Fibroblast of the aortic adventitia (primary cell): ENCODE measurements at places on chromosomes 6 and 20. TPM values are rescaled to one million over a fixed set of nuclear protein-coding genes. Genes with fewer than 3 reads are reported as not detected.
A peak's percentile ranks its signal among the peaks of the same experiment; 100 is the strongest.

PHF1 gene
- total RNA-seq: 18.9 and 20.9 TPM in 2 replicates

FKBP1C gene
- 0.18 and 0.33 TPM in 2 replicates for total RNA-seq

- no peak for DNase-seq
These were observed 27.5 kb upstream of the AFDN start for GRCh38 chr6:167799033-167799821.

CD93 gene
- 0.27 and 2.0 TPM in 2 replicates for total RNA-seq

- peak; percentile 90 for DNase-seq
These were observed 423.7 kb upstream of the MARCKS start for GRCh38 chr6:113433335-113433991.

- DNase-seq: no peak
These were observed 109.2 kb downstream of the NCOA3 start for GRCh38 chr20:47610945-47611250.

SCRT2 gene
- total RNA-seq: not detected in 2 replicates

- DNase-seq: no peak
These were observed 57.6 kb downstream of the DAAM2 start for GRCh38 chr6:39849764-39850163.

- no peak for DNase-seq
These were observed 59.4 kb downstream of the GFOD1 start for GRCh38 chr6:13427801-13428582.

SIRPA gene
- 12.2 and 18.3 TPM in 2 replicates for total RNA-seq

DNA sequence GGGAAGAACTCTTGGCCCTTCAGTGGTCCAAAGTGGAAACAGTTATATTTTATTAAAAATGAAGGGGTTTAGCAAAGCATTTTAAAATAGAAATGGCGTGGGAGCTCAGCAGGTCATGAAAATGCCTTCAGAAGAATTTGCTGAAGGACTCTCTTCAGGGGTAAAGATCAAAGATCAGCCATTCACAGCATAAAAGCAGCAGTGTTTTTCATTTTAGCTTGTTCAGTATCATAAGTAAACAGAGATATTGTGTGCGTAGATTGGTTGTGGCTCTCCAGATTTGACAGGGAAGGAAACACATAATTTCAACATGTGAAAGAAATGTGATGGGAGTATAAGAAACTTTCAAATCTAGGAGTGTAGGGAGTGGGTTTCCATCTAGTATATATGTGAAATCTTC, 519.2 kb upstream of the MAP3K7 start:
- no peak for DNase-seq

- no peak for DNase-seq
These were observed 112.8 kb downstream of the TOX2 start for GRCh38 chr20:44027343-44028002.

SYNE1 gene
- total RNA-seq: 133 and 193 TPM in 2 replicates

C6orf62 gene
- total RNA-seq: 121 and 246 TPM in 2 replicates

- no peak for DNase-seq
These were observed 48.4 kb upstream of the PHACTR2 start for GRCh38 chr6:143629104-143630080.

GRCh38 chr20:54105653-54106052, 35.3 kb upstream of the BCAS1 start:
- DNase-seq: no peak

DNA sequence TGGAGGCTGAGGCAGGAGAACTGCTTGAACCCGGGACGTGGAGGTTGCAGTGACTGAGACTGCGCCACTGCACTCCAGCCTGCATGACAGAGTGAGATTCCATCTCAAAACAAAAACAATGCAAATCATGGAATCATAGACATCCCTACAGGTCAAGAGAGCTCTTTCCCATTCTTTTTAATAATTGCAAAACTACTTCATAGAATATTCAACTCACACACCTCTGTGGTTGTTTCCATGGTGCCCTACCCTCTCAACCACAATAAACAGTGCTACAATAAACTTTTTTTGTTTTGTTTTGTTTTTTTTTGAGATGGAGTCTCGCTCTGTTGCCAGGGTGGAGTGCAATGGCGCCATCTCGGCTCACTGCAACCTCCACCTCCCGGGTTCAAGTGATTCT, 11.8 kb upstream of the ADNP start:
- no peak for DNase-seq

- no peak for DNase-seq
These were observed 12.9 kb downstream of the LAMA5 start for GRCh38 chr20:62354031-62354808.

- no peak for DNase-seq
These were observed 160.0 kb downstream of the PLCB4 start for GRCh38 chr20:9228774-9229450.

DNA sequence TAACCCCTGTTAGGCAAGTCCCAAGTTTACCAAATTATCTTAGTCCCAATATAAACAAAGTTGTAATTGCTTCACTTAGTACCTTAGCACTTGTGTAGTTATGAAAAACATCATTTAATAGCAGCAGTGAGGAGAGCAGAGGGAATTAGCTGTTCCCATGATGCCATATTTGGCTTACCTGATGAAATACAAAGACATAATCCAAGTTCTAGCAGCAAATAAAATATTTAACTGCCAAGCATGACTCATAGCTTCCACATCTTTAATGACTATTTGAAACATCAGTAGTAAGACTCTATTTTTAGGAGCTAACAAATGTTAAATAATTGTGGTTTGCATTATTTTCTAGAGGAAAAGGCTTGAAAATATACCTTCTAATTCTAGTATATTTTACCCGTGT, 94.0 kb upstream of the MCHR2 start:
- peak; percentile 79 for DNase-seq

DNA sequence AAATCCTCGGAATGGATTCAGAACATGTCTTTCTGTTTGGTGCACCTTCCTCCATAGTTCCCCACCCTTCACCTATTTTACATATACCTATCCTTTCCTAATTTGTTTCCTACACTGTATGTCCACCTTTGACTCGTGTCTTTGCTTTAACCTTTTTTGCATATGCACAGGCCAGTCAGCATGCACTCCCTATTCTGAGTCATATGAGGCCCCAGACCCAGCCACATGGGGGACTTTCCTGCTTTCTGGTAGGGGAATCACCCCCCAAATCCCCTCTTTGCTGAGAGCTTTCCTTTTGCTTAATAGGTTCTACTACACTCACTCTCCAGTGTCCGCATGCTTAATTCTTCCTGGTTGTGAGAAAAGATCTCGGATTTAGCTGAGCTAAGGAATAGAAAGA, 393.8 kb upstream of the IMPG1 start:
- no peak for DNase-seq

OTOR gene
- total RNA-seq: not detected in 2 replicates

DNA sequence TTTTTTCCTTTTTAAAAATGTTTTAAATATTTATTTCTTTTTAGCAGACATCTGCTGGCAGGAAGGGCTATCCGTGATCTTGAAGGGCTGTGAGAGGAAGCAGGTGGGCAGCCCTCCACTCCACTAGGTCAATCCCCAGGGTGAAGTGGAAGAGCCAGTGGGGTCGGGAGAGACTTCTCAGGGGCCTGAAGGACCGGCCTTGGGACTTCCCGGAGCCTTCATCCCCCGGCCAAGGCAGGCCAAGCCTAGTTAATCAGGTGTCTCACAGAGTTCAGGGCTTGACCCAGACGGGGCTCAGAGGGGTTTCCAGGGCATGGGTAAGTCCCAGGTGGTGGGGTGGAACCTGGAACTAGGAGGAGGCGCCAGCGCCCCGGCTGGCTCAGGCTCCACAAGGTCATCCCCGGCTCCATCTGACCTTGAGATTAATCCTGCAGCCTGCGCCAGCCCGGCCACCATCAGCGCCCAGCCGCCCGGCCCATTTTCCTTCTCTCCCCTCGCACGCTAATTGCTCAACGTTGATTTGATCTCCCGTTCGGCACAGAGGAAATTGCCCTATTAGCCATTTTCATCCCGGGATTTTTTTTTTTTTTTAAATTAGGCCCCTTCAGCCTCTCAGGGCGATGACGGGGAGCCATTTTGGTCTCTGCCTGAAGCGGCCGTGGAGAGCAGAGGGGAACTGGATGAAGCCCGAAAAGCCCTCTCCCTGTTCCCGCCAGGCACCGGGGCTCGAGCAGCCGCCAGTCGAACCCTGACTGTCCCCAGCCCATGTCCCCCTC, 44.4 kb downstream of the MDFI start:
- peak; percentile 21 for DNase-seq

C20orf144 gene
- total RNA-seq: 0.16 and 0.18 TPM in 2 replicates

- DNase-seq: no peak
These were observed 45.9 kb downstream of the RNF144B start for GRCh38 chr6:18433059-18433458.

GRCh38 chr6:35044761-35045421, 96.2 kb downstream of the TCP11 start:
- DNase-seq: no peak

DNA sequence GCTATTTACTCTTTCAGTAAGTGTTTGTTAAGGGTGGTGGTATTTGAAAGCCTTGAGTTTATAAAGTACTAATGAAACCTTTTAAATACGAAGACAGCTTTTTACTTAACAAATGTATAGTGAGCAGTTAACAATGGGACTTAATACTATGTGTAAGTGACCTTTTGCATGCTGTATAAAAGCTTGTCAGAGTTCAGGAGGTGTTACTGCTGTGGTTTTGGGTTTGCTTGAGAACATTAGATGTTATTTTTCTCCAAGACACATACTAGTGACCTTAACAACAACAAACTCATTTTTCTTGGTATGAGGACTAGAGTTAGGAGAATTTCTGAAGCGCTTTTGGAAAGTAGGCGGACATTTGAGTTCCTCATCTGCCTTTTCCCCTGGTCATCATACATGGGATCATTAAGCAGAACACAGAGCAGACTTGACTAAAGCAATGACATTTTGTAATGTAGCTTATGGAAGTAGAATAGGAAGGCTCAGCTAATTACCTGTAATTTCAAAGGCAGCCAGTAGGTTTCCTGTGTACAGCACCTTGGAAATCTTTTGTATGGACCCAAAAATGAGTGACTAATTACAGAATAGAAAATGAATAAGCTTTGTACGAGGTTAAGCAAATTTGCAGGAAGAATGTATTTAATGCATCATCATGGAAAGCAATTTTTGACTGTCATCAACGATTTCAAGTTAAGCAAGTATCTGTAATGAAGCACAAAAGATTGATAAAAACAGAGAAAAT, 14.1 kb downstream of the CDYL start:
- no peak for DNase-seq

GRCh38 chr6:166168616-166169548, 1.2 kb upstream of the TBXT start:
- DNase-seq: no peak

- DNase-seq: no peak
These were observed 31.5 kb downstream of the KDM1B start for GRCh38 chr6:18186540-18187250.

DNA sequence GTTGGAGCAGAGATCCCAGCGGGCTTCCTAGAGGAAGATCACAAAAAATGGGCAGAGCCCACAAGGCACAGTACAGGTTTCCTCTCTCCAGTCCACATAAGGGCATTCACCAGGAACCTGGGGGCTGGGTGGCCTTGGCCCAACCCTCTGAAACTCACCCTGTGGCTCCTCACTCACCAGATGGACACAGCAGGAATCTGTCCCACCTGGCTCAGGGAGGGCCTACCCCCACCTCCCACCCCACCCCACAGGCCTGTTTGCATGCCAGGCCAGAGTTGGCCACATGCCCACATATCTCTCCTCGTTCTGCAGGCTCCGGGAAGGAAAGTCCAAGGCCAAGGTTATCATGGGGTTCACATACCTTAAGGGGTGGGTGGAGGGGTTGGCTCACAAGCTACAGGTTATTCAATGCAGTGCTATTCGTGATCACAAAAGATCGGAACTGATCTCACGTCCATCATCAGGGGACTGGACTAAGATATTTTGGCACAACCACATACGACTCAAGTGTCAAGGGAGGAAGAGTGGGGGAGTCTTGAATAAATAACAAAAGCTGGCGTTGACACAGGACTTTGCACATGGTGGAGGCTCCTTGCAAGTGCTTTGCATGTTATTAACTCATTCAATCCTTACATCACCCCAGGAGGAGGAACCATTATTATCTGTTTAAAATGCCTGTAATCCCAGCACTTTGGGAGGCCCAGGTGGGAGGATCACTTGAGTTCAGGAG, 13.0 kb downstream of the RIPOR3 start:
- peak; percentile 49 for DNase-seq

FRK gene
- total RNA-seq: 2.0 TPM in 2 replicates

DNA sequence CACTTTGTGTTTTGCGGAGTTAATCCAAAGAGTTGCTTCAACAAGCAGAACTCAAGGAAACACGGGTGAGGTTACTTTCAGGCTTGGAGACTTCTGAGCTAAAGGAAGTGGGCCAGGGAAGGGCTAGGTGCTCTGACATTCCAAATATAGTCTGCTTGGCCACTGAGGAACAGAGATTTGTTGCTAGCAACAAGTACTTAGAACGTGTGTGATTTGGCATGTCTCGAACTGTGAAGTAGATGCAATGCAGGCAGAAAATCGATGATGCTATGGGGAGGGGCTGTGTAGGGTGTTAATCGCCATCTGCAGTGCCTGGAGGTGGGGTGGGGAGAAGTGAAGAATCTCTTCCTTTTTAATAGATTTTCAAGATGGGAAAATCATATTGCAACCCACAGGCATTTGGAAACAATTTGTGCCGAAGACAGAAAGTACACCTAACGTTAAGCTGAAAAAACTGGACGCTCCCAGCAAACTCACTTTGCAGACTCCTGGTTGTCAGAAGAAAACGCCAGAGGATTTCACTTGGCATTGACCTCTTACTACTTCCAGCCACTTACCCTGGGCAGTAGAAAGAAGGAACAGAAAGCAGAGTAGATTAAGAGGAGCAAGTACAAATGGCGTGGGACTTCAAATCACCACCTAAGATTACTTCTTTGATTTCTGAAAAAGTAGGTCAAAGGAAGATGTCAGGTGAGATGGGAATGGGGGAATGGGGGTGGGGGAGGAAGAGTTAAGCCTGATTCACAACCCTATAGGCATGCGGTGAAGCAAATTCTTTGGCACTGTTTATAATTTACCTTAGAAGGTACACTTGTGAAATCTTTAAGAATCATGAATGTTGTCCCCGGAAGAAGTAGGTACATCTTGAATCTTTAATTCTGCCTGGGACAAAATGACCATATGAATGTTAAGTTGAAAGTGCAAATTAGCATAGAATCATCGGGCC, 314.1 kb downstream of the CD83 start:
- DNase-seq: no peak

EYS gene
- total RNA-seq: 0.09 TPM in 1 of 2 replicates, not detected in the other

GRCh38 chr6:75275067-75275466, 9.5 kb downstream of the TMEM30A start:
- peak; percentile 44 for DNase-seq

CDC5L gene
- 27.2 and 29.0 TPM in 2 replicates for total RNA-seq

- DNase-seq: no peak
These were observed 17.9 kb downstream of the PNRC1 start for GRCh38 chr6:89098461-89098860.

DNA sequence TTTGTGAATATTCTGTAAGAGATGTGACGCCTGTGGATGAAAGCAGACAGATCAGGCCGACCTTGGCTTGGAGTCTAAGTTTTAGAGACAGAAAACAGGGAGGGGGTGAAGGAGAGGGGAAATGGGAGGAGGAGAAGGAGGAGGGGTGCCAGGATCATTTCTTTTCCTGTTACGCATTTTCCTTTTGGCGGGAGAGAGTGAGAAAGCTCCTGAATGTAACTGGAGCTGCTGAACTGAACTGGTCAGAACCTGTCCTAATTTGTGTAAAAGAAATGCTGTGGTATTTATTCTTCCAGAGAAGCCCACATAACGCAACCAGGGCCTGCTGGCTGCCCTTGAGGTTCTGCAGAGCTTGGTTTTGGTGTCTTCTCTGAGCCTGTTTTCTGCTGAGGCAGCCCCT, 41.9 kb downstream of the UTRN start:
- DNase-seq: no peak

GRCh38 chr6:7138046-7138531, 30.3 kb downstream of the RREB1 start:
- DNase-seq: no peak

FBXO5 gene
- 2.4 and 52.9 TPM in 2 replicates for total RNA-seq

SYS1 gene
- 27.9 and 29.4 TPM in 2 replicates for total RNA-seq

GRCh38 chr6:145148776-145149175, 586.5 kb downstream of the EPM2A start:
- no peak for DNase-seq

NFS1 gene
- total RNA-seq: 5.3 and 19.9 TPM in 2 replicates
